Glutamatergic neuron (in vitro differentiated cells): ENCODE measurements at places on chromosomes 11 and 22. TPM values are rescaled to one million over a fixed set of nuclear protein-coding genes. Genes with fewer than 3 reads are reported as not detected.

- no peak for DNase-seq
Measured at GRCh38 chr11:17067417-17067816, 10.1 kb downstream of the RPS13 start.

- DNase-seq: no peak
Measured at GRCh38 chr11:113419454-113420003, 31.9 kb downstream of the ANKK1 start.

DNA sequence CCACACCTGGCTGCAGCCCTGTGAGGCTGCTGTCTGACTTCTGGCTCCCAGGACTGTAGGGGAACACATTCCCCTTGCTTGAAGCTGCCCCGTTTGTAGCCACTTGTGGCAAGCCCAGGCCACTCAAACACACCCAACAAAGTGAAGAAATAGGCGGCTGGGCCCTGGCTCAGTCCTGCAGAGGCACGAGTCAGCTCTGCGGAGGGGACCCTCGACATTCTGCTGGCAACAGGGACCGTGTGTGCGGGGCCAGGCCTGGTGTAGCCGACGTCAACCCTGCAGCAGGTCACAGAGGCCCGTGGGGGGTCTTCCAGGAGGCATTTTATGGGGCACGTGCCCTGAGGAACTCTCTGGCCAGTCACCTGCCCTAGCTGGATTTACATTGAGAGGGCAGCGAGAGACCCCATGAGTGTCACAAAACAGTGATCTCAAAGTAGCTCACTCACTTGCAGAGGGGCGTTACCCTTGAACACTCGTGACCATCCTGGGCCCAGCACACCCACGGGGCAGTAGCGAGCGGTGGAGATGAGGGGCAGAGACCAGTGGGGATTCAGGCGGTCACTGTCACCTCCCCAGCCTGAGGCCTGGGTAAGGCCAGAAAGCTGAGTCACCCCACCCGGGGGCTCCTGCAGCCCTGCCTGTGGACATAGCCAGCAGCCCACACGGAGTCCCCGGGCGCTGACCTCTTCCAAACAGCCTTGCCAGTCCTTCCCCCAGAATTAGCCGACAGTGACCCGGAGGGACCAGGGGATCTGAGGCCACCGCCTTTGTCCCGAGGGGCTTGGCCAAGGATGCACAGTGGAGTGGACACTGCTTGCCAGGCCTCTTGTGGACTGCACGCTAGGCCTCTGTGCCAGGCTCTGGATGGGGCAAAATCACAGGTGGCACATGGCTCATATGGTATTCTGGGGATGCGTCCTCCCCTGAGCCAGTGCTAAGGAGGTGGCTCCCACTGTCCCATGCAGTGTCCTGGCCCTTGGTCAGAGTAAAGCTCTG is 139.5 kb downstream of the CTTN start:
- DNase-seq: peak; percentile 18

DNA sequence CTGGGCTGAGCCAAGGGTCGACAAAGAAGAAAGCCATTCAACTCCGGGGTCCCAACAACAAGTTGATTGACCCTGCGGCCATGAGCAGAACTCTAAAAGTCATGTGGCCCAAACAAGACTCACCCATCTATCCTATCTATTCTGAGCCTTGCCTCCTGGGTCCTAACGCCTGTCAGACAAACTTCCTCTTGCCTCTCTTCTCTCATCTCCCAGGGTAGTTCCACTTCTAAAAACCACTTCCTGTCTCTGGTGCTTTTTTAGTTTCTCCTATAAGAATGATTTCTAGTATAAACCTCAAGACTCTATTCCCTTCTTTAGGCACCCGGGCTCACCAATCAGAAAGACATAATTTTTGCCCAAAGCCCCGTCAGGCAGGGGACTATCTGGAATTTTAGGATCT is 530.2 kb downstream of the DLG2 start:
- no peak for DNase-seq

The GDPD4 gene
- total RNA-seq: not detected

GRCh38 chr11:101083335-101083734 is 46.3 kb downstream of the PGR start:
- no peak for DNase-seq

The OR8D4 gene
- not detected for total RNA-seq

The NFRKB gene
- total RNA-seq: 28.8 TPM

GRCh38 chr22:22591348-22592299 is 32.6 kb upstream of the PRAME start:
- no peak for DNase-seq

DNA sequence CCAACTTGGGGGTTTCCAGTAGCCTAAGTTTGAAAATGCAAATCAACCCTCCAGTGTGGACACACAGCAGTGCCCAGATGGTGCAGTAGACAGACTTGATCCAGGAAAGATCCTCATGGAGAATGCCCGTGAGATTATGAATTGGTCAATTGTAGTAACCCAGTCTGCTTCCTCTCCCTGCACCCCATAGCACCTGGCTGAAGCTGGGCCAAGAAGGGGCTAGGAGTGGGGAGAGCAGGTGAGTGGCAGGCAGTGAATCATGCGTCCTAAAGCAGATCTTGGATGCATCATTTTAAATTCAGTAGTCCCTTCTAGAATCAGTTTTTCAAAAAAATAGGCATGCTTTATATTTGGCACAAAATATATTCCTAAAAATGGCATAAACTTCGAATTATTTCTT is 52.2 kb downstream of the CYB5R2 start:
- DNase-seq: no peak

- no peak for DNase-seq
Measured at GRCh38 chr22:43066844-43067385, 22.3 kb downstream of the TTLL1 start.

The VSIG10L2 gene
- total RNA-seq: not detected

The EED gene
- 17.9 TPM for total RNA-seq

The TMEM86A gene
- 5.4 TPM for total RNA-seq

The SMTNL1 gene
- not detected for total RNA-seq

DNA sequence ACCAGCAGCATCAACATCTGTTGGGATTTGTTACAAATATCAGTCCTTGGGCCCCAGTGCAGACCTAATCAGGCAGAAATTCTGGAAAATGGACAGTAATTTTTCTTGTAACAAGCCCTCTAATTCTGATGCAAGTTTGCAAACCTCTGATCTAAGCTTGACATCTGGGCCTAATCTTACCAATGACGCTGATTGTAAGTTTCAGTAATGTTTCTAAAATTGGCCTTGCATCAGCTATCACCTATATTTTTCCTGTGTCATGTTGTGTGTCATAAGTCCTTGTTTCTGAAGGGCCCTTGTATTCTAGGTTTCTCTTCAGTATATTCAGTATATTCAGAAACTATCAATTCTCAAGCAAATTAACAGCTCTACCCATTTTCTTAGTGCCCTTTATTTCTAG is 36.4 kb downstream of the ZNF215 start:
- DNase-seq: no peak

DNA sequence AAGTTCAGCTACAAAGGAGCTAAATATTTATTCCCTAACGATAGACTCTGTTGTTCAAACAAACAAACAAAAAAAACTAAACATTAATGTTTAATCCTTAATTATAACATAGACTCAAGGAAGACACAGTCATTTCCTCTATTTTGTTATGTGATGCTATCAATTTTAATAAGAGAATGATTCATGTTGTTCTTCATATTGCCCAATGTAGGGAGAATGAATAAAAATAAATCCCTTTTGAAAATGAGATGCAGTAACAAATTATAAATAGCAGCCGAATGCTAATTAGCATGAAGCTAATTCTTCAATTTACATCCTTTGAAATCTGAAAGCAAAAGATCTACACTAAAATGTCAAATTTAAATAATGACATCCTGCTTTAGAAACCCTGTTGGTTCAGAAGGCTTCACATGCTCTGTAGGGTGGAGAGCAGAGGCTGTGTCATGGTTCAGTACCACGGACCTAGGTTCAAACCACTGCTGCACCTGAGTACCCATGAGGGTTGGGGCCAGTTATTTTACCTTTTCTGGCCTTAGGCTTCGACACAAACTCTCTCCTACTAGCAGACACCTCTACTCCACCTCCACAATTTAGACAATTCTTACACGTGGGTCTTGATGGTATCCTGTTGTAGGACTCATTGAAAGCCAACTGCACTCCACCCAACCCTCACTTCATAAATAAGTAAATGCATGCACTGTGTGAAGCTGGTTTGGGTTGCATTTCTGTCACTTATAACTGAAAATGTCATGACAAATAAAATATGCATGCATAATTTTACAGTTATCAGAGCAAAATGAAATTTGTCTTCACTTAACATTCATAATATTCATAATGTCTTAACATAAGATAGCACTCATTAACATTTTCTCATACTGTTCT is 89.0 kb downstream of the RRAS2 start:
- no peak for DNase-seq

- no peak for DNase-seq
Measured at GRCh38 chr11:102272047-102272824, 45.0 kb upstream of the BIRC3 start.

GRCh38 chr22:27487600-27488452 is 313.7 kb downstream of the MN1 start:
- DNase-seq: no peak

The HTR3A gene
- 14.5 TPM for total RNA-seq

DNA sequence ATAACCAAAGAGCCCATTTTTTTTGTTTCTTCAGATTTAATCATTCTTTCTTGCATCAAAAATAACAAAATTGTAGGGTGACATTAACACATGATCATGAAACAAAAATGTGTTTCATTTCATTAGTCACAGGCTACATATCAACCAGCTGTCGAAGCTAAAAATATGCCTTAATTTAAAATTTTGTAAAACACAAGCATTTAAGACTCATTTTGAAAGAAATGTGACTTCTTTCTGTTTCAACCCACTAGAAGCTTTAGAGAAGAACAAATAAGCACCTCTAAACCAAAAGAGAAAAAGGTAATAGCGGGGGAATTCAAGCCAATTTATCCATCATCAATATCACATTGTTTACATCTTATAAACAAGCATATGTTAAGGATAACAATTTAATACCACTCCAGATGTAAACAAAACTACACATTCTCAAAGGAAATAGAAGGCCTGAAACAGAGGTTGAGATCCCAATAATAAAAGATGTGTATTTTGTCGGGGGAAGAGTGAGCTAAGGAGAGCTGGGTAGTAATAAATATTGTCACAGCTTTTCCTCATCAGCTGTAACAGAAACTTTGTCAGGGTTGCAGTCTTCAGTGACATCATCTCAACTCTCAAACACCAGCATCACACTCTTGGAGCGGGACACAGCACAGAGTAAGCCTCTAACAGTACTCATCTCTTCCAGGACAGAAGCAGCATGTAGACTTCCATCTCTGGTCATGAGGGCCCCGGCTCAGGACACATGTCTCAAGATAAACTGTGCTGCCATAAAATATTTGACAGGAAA is 42.0 kb downstream of the ALG9 start:
- DNase-seq: no peak

GRCh38 chr11:6241316-6241715 is 2.4 kb downstream of the CNGA4 start:
- no peak for DNase-seq

DNA sequence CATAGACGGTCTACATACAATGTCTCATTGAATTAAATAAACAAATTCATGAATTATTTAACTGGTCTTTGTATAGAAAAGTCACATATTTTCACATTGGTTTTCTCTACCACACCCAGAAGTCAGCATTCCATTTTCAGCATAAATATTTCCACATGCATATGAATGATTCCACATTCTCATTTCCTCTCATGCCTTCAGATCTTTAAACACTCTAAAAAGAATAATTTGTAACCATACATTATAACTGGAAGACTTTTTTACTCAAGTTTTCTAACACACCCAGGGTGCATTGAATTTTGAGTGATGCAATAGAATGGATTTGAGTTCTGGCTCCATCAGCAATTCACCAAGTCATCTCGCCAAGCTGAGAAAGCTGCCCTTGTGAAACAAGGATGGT is 501.8 kb upstream of the TENM4 start:
- no peak for DNase-seq

- DNase-seq: no peak
Measured at GRCh38 chr22:27684901-27685300, 116.7 kb downstream of the MN1 start.

DNA sequence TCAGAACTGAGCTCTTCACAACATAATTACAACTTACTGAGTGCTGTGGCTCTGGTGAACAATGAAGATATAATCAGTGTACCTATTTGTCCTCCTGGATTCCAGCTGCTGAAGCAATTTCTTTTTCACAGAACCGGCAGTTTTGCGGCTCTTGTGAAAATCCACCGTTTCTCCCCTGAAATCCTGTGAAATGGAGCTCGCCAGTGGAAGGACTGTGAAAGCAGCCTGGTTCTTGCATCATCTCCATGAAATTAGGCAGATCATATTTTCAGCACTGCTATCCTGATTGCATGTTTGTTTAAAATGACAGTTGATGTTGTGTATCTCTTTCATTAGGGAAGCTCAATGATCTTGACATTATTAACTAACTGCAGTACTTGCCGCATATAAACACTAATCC is 120.2 kb upstream of the SNX19 start:
- no peak for DNase-seq

The SGSM1 gene
- 1.2 TPM for total RNA-seq

The SPON1 gene
- total RNA-seq: 0.81 TPM

DNA sequence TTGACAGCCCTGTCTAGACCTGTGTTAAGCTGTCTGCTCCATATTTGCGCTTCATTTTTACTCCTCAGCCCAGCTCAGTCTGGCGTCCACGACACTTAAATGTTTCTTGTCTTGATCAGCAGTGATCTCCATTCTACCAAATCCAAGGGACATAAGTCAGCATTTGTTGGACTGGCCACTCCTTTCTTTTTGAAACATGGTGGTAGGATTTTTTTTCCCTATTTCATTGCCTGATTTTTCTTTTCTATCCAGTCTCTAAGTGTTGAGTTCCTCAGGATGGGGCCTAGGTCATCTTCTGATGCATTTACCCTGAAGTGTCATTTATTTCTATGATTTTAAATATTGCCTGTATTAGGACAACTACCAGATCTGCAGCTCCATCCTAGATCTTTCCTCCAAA is 873 bp downstream of the NCAPH2 start:
- no peak for DNase-seq

The KCNK7 gene
- total RNA-seq: 0.69 TPM

- no peak for DNase-seq
Measured at GRCh38 chr11:11265320-11265719, 87.7 kb downstream of the CSNK2A3 start.

- DNase-seq: no peak
Measured at GRCh38 chr22:31614781-31615490, 47.1 kb downstream of the PISD start.

DNA sequence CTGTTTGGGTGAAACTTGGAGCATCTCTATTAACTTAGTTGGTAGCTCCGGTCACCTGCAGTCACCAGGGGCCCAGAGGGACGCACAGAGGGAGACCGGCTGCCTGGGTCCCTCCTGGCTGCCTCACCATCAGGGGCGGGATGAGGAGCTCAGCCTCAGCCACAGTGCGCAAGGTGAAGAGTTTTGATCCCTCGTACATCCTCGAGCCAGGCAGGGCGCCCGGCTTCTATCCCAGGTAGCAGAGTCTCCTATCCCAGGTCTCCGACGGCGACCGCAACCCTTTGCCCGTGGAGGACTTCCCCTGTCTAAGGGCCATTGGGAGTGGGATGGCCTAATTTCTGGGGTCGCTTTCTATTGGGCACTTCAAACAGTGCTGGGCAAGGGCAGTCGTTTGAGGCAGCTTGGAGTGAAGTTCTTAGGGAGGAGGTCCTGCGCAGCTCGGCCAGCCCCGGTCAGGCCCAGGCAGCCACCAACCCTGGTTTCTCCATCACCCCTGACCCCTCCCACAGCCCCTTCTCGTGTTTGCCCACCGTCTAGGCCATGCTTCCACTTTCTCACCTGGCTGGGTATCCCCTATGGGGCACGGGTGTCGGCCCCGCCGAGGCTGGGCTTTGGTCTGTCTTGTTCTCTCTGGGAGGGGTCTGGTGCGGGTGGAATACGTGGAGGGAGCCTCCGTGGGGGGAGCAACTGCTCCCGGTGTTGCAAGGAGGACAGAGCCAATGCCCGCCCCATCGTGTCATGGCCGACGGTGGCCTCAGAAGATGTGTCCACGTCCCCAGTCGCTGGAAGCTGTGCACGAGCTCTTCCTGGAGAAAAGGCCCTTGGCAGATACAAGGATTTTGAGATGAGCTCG is 3.6 kb upstream of the MRGPRG start:
- no peak for DNase-seq
